NCI-H1048 (cell line): ENCODE measurements at places on chromosomes 16 and 17.

DNA sequence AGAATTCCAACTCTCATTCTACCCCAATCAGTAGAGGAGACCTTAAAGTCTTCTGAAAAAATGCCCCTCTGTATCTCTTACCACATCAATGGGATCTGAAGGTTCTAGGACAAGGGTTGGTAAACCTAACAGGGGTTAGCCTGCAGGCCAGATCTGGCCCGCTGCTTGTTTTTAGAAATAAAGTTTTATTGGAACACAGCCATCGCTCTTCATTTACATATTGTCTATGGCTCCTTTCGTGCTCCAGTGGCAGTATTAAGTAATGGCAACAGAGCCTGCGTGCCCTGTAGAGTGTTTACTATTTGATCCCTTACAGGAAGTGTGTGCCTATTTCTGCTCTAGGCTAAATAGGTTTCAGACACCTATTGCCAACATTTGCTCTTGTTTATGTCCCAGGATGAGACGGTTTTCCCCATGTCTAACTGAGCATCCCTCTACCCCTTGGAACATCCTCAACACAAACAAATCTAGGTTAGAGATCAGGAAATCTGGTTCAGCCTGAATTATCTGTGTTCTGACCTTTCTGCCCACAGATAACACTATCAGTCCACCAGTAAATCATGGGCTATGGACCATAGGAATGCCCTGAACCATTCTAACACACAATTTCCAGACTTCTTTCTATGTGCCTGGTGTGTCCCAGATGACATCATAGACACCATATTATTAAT, 44.2 kb upstream of the ERCC4 start:
- DNase-seq: no peak

DNA sequence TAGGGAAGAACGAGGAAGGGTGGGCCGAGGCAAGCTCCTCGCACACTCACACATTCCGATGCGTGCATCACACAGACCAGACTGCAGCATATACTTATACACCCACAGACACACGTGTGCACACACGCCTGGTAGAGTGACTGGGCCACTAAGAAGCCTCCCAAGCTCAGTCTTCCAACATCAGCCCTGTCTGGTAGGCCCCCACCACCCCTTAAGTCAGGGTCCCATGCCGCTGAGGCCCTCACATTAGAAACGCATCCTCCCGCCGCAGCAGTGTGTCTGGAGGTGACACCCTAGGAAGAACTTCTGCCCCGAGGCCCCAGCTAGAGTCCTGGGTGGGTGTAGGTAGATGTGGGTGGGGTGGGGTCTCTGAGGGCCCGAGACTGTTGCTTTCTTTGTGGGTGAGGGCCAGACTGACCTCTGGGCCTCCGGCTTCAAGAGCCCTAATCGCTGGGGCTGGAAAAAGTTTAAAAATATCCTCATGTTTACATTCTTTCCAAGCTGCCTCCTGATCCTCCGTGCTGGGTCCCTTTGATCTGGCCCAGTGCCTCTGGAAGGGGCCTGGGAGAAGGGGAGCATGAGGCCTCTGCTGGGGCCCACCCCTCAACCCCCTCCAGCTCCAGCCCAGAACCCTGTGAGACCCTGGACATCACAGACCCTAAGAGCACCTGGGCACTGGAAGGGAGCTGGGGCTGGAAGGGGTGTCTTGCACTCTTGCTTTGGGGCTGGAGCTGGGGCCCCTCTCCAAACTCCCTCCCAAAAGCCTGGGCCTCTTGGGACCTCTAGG, 13.6 kb downstream of the CDH16 start:
- DNase-seq: no peak

DNA sequence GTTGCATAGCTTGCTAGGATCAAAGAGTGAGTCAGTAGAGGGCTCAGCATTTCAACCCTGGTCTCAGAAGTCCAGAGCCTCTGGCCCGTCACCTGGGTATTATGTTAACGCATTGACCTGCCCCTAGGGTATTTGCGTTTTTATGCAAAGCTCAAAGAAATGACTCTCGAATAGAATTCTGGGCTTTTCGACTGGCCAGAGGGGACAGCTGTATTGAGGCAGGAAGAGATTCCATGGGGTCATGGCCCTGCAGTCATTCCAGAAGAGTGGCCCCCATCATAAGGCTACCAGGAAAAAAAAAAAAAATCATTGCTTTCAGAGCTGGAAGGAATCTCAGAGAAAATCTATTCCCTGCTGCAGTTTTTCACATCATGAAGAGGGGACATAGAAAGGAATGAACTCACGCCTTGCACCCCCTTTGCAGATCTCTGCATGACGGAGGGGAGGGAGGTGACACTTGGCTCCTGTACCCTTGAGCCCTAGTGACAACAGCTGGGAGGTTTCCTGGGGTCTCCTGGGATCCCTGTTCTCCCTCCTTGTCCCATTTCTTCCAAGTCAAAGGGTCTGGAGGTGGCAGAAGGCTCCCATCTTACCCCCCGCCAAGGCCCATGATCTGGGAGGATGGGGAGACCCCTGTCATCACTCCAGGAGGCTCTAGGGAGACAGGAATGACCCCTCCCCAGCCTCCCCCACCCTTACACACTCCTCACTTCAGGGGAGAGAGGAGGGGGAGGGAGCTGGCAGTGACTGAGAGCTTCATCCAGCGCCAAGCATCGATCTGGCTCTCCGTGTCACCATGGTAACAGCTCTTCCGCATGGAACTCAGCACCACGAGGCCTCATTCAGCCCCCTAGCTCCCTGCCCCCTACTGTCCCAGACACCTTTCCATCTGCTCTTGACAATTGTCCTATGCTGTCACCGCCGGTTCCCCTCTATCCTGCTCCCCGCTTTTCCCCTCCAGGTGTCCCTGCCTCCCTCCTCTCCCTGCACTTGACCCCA, 35.8 kb downstream of the GP2 start:
- no peak for DNase-seq

DNA sequence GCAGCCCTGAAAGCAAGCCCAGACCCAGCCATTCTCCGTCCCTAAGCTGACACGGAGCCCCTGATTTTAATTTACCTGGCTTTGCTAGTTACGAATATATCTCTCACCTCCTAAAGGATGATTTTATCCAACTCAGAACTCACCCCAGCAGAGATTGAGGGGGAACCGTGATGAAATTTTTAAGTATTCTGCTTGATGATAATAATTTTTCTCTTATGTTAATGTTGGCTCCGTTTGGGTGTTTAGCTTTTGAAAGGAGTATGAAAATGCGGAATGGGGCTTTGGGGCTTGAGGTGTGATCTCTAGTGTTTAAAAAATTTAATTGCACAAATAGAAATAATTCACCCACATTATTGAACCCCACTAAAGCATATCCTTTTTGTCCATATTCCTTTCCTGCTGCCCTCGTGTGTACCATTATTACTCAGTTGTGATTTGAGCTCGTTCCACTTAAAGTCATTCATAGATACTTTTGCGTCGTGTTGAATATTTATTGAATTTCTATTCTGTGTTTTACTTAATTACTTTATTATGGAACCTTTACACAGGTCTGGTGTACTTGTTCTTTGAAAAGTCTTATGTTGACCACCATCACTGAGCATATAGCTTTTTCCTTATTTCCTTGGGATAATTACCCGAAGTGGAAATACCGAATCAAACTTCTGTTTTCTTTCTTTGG, 775 bp downstream of the PRPSAP2 start:
- DNase-seq: no peak

DNA sequence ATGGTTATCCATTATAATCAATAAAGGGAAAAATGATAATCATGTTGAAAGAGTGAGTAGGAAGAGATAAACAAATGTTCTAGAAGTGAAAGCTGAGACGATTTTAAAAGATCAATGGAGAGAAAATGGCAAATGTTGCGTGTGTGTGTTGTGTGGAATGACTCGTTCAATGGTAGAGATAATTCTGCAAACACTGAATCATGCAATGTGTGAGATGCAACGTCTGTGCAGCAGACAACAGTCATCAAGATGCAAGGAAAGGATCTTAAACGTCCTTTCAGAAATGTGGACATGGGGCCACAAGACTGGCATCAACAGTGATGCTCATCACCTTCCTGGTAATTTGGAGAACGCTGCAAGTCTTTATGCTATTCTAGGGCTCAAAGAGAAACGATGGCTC, 124.4 kb downstream of the CDYL2 start:
- DNase-seq: no peak

GRCh38 chr16:86505899-86506864, 4.1 kb upstream of the FOXF1 start:
- no peak for DNase-seq

DNA sequence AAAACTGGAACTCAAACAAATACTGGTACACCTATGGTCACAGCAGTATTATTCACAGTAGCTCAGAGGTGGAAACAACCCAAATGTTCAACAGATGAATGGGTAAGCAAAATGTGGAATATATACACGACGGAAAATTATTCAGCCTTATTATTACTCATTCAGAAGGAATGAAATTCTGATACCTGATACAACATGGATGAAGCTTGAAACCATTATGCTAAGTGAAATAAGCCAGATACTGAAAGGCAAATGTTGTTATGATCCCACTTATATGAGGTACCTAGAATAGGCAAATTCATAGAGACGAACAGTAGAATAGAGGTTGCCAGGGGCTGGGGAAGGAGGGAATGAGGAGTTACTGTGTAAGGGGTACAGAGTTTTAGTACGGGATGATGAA, 27.1 kb upstream of the MYLK3 start:
- no peak for DNase-seq

DNA sequence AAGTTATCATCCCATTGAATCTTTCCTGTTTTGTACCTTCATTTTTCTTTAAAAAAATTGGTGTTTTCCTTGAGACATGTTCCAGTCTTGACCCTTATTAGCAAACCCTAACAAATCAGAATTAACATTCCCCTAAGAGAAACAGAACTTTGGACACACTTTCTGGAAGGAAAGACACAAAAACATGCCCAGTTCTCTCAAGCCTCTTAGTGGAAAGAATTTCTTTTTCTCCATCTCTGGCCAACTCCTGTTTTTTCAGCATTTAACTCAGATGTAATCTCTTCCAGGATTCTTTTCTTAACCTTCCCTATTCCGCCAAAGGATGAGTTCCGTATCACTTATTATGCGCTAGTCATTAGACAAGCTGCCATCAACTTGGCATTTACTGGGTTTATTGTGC, 23.9 kb upstream of the CDH8 start:
- no peak for DNase-seq

- DNase-seq: no peak
Observed at GRCh38 chr16:86664522-86665318, 86.4 kb downstream of the FOXL1 start.

GRCh38 chr17:9928601-9929333, 23.7 kb upstream of the RCVRN start:
- no peak for DNase-seq

GRCh38 chr17:45870342-45870974, 23.9 kb upstream of the MAPT start:
- DNase-seq: no peak

GRCh38 chr17:38917259-38917658, 8.2 kb upstream of the LASP1NB start:
- no peak for DNase-seq

GRCh38 chr16:58889516-58889915, 155.4 kb upstream of the GOT2 start:
- DNase-seq: no peak
